ENCODE measurements at places on chromosomes 1 and 21.

- no peak for DNase-seq
Observed at GRCh38 chr1:60359431-60359830, 285.9 kb upstream of the C1orf87 start.

- no peak for DNase-seq
Observed at GRCh38 chr1:109912214-109912861, 1.7 kb downstream of the CSF1 start.

- no peak for DNase-seq
Observed at GRCh38 chr1:111192074-111192473, 8.4 kb downstream of the DENND2D start.

GRCh38 chr1:44557778-44558177 is 116.5 kb downstream of the TMEM53 start:
- no peak for DNase-seq

All from ecto neural progenitor cell (in vitro differentiated cells).